ENCODE measurements at places on chromosomes 11 and 22. TPM values are rescaled to one million over a fixed set of nuclear protein-coding genes. Genes with fewer than 3 reads are reported as not detected.

DNA sequence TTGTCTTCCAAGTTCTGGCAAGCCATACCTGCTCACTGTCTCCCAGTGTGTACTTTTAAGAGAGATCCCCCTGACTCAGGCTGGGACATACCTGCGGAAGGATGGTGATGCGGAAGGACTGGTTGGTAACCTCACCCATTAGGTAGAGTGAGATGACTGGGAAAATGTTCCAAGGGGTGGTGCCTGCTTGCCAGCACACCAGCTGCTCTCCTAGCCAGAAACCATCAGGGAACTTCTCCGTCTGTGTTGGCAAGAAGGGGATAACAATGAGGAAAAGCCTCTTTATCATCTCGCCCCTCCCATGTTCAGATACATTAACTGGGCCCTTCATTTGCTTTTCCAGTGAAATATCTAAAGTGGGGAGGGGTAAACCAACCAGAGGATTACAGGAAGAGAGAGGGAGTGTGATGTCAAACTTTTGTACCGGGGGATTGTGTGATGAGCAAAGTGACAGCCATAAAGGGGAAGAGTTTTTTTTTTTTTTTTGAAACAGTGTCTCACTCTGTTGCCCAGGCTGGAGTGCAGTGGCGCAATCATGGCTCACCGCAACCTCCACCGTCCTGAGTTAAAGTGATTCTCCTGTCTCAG is at the start of gene BACE1-AS:
Gene BACE1-AS (plus strand): TSS at position 538 of the 588 bp plus-strand sequence.
- DNase-seq: no peak

BATF2 gene
- 0.75 TPM for polyA plus RNA-seq

- DNase-seq: no peak
These were observed 61.5 kb downstream of the MSANTD4 start for GRCh38 chr11:105960252-105961245.

MISFA gene
- polyA plus RNA-seq: 0.75 TPM

DNA sequence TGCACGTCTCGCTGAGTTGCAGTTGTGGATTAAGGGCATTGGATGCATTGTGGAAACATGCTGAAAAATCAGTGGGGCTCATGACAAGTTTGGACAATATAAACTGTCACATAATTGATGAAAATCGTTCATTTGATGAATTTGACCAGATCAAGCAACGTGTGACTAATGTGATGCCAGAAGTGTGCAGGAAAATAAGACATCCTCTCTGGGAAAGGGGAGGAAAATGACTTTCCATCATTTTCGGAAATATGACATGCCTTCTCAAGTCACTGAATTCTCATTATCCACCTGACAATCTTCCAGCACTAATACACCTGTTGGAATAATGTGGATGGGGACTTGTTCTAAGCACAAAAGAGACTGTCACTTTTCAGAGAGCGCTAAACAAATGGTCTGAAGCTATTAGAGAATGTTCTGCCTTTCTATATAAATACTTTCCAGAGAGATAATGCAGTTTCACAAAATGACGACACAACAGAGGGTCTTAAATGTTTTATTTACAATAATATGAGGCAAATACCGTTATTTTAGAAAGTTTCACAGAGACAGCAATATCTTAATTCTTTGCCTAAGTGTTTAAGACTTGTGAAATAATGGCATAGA is 1741.9 kb upstream of the RAG2 start:
- no peak for DNase-seq

- no peak for DNase-seq
These were observed 8.7 kb downstream of the CCDC83 start for GRCh38 chr11:85863855-85864254.

RPS19BP1 gene
- 84.3 TPM for polyA plus RNA-seq

SHISAL1 gene
- polyA plus RNA-seq: not detected

C11orf24 gene
- 40.4 TPM for polyA plus RNA-seq

IRAG1 gene
- 0.22 TPM for polyA plus RNA-seq

DNA sequence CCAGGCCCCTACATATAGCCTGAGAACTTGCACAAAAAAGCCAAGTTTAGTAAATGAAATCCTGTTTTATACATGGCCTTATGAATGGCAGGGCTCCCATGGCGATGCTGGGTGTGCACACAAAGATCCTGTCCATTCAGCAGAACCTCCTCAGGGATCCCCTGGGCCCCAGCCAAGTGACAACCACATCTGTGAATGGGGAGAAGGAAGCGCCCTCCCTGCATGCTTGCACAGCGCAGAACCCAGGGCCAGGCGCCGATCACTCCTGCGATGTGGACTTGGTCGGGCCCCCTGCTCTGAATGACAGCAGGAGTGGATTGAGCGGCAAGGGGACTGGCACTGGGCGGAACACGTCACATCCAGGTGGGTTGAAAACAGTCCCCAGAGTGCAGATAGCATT is 4.5 kb upstream of the CDC42EP2 start:
- no peak for DNase-seq

- DNase-seq: no peak
These were observed 33.6 kb downstream of the NEU3 start for GRCh38 chr11:75022296-75022695.

DNA sequence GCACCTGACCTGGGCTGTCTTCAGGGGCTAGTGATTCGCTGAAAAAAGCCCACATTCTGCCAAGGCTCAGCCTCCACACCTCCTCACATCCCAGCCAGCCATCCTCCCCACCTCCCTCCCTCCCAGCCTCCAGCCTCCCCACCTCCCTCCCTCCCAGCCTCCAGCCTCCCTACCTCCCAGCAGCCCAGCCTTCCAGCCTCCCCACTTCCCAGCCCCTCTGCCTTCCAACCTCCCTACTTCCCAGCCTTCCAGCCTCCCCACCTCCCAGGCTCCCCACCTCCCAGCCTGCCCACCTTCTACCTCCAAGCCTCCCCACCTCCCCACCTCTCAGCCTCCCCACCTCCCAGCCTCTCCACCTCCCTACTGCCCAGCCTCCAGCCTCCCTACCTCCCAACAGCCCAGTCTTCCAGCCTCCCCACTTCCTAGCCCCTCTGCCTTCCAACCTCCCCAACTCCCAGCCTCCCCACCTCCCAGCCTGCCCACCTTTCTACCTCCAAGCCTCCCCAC is 33.7 kb upstream of the TH start:
- DNase-seq: no peak

DNA sequence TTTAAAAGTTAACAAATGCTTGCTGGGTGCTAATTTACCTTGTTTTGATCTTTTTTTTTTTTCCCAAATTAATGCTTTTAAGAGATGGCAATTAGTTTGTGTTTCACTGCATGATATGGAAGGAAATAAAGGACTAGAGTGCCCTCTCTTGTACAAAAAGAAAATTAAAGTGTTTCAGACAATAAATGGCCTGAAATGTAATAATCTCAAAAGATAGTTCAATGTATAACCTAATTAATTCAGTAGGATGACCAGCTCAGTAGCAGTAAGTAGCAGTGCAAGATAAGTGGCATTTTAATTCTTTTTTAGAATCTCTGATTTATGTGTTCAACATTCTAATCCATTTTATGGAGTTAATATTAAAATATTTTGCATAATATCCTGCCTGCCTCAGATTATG is 39.9 kb upstream of the MYO18B start:
- peak; percentile 29 for DNase-seq

DNA sequence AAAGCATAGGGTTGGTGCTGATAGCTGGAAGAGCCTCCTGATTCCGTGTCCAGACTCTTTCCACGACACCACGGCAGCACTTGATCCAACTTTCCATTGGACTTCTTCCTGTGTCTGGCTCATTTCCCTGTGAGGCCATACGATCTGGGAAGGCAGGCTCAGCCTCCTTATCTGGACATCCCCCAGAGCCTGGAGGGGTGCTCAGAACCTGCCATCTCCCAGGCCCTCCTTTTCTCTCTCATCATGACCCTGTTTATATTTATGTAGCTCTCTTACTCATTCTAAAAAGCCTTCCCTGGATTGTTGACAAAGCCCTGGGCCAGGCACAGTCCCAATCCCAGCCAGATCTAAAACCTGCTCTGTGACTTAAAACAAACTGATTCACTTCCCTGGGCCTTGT is 7.8 kb upstream of the BCL9L start:
- DNase-seq: peak; percentile 44

- no peak for DNase-seq
These were observed 505 bp downstream of the NUDT22 start for GRCh38 chr11:64226507-64227051.

Measured in endothelial cell of umbilical vein (primary cell).